ENCODE measurements at places on chromosomes 6 and 20. TPM values are rescaled to one million over a fixed set of nuclear protein-coding genes. Genes with fewer than 3 reads are reported as not detected.

The TCP11 gene
- not detected for total RNA-seq

The LHFPL5 gene
- 0.21 TPM for total RNA-seq

The PRR18 gene
- total RNA-seq: not detected

The LY6G6D gene
- total RNA-seq: not detected

The TFAP2C gene
- total RNA-seq: not detected

The GPX5 gene
- not detected for total RNA-seq

The GABRR1 gene
- total RNA-seq: not detected

The PHIP gene
- total RNA-seq: 28.7 TPM

The MEI4 gene
- total RNA-seq: not detected

The GGTLC1 gene
- not detected for total RNA-seq

The TFAP2A gene
- total RNA-seq: not detected

Data from activated T-helper 17 cell treated with anti-CD3 and anti-CD28 coated beads, Interleukin-2, amount 50 U/mL, for 72 hours (primary cell).